HuH-7 (cell line): ENCODE measurements at places on chromosomes 2 and 18.

- no peak for DNase-seq
These were observed 101.2 kb upstream of the FSHR start for GRCh38 chr2:49255409-49255971.

DNA sequence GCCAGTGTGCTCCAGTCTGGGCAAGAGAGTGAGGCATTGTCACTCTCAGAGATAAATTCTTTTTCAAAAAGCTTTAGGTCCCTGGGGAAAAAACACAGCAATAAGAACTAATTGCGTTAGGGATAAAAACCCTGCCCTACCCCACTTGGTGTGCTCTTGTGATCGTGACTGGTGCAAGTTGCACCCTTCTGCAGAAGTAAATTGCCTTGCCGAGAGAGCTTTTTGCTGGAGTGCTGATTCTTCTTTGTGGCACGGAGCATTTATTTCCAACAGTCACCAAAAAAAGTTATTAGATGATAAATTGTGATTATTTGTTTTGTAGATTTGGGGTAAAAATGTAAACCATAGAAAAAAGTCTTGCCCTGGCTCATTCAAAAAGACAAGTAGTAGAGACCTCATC lies 12.3 kb upstream of the GPR55 start:
- no peak for DNase-seq

GRCh38 chr2:44086629-44087028 lies 82.0 kb upstream of the PPM1B start:
- no peak for DNase-seq

GRCh38 chr2:126894585-126895182 lies 4.0 kb upstream of the TEX51 start:
- DNase-seq = no peak

GRCh38 chr2:131154071-131154531 lies 49.0 kb downstream of the PLEKHB2 start:
- peak; percentile 91 for DNase-seq

- no peak for DNase-seq
These were observed 42.3 kb downstream of the SULT1C2 start for GRCh38 chr2:108330979-108331378.

DNA sequence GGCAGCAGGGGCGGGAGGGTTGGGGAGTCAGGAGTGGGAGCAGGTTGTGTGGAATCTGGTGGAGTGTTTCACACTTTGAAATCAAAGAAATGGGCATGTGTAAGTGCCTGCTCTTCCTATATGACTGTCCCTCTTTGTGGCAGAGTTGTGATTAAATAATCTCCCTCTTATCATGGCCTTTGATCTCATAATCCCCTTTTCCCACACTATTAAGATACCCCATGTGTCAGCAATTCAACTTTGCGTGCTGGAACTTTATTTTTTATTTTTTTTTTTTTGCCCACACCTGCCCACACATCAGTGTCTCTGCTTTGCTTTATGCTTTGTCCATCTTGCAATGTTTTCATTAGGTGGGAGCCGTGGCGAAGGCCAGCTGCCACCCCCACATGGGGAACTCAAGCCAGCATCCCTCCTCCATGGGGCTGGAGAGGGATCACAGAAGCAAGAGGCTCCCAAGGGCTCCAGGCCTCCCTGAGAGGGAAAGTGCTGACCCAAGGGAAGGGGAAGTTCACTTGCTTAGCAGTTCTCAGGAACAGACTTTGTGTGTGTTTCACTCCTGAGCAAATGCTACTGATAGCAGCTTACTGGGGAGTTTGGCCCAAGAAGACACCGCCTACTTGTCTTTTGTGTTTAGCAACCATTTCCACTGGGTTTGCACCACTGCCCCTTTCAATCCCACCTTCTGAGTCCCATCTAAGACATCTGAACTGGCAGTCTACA lies 243.4 kb downstream of the BCL11A start:
- no peak for DNase-seq

- peak; percentile 28 for DNase-seq
These were observed 489.9 kb downstream of the NYAP2 start for GRCh38 chr2:225889452-225889851.

GRCh38 chr2:233821709-233822100 lies 32.6 kb downstream of the HJURP start:
- DNase-seq = no peak

DNA sequence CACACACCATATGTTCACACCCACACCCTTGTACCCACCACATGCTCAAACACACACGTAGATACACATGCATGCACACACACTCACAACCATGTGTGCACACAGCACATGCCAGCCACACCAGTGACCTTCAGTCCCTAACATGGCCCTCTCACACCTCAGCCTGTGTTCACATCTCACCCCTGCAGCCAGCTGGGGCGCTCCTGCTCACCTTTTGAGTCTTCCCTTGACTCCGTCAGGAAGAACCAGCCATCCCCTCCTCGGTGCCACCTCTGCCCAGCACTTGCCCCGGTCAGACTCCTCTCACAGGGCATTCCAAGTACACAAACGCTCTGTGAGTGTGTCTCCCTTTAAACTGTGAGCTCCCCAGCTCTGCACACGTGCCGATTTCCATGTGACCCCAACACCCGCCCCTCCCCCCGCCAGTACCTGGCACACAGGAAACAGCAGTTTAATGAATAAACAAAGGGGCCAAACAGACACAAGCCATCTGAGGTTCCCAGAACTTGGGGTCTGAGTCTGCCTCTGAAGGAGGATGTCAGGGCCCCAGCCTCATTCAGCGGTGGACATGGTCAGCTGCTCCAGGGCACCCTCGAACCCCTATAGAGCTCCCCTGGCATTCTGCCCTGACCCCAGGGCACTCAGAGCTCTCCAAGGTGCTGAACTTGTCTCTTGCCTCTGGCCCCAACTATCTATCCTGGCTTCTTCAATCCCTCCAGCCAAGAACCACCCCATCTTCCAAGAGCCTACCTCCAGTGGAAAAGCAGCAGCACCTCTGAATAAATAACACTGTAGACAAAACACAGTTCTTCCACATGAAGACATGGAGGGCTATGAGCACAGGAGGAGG lies 252.9 kb downstream of the ATAD2B start:
- DNase-seq = peak; percentile 55

GRCh38 chr2:9763356-9764152 lies 79.7 kb upstream of the TAF1B start:
- no peak for DNase-seq

DNA sequence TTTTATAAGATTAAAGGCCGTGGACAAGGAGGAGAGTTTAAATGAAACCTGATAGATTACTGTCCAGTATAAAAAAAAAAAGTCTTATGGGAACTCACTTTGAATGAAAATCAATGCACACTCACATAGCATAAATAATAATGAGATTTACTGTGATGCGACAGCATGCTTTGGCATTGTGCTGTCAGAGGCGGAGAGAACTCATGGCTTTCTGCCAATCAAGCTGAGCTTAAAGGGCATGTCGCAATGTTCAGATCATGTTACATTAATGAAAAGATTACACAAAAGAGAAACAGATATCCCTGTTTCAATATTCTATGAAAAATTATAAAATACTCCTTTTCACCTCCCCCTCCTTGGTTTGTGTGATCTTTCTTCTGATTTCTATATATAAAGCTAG lies 310.8 kb downstream of the ERBB4 start:
- peak; percentile 4 for DNase-seq

- DNase-seq = no peak
These were observed 23.7 kb upstream of the NR4A2 start for GRCh38 chr2:156356014-156356754.

DNA sequence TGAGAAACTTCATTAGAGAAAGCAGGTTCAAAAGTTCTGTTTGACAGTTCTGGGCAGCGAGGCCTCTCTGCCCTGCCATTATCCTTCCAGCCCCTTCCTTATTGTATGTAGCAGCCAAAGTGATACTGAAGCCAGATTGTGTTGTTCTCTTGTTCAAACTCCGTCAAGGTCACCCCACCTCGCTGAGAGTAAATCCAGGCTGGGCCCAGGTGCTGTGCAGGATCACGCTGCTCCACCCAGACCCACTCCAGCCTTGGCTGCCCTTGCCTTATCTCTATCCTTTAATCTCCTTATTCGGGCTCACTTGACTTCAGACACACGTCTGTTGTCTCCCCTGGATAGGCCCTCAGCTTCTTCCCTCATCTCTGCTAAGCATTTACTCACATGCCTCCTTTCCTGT lies 196.1 kb downstream of the CPS1 start:
- DNase-seq = no peak

DNA sequence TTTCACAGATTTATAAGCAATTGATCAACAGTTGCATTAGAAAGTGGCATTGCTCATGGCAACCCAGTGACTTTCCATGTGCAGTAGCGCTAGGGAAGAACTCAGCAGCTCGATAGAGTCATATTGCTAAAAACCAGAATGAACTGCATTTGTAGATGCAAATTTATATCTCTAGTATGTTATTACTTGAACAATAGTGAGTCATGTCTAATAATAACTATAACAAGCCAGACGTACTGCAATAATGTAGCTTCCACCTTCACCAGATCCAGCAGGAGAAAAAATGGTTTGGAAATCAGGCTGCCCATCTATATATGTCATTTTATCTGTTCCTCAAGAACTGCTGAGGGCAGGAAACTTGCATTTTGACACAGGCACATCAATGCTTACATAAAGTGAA lies 66.5 kb upstream of the FIGN start:
- no peak for DNase-seq

GRCh38 chr2:112604952-112605351 lies 20.5 kb downstream of the CHCHD5 start:
- DNase-seq = no peak

DNA sequence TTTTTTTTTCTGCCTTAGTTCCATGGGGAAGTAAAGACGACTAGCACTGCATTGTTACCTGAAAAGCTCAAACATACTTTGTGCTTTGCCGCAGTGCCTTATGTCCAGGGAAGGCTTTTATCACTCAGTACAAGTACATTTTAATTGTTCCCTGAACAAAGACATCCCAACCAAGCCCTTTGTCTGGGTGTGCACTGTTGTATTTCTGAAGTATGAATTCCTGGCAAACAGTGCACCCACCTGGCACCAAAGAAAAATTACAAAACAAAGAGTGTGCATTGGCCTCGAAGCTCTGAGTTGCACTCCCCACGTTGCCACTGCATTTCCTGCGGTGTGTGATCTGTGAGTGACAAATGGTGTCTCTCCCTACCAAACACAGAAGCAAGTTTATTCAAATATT lies 858.5 kb upstream of the PIK3C3 start:
- no peak for DNase-seq

GRCh38 chr2:221502270-221503010 lies 69.7 kb downstream of the EPHA4 start:
- no peak for DNase-seq

- no peak for DNase-seq
These were observed 36.0 kb downstream of the TTC27 start for GRCh38 chr2:32663864-32664263.
